ENCODE measurements at places on chromosomes 3 and 15. TPM values are rescaled to one million over a fixed set of nuclear protein-coding genes. Genes with fewer than 3 reads are reported as not detected.

GRCh38 chr3:155481089-155481488, 187.6 kb upstream of the STRIT1 start:
- no peak for DNase-seq

DNA sequence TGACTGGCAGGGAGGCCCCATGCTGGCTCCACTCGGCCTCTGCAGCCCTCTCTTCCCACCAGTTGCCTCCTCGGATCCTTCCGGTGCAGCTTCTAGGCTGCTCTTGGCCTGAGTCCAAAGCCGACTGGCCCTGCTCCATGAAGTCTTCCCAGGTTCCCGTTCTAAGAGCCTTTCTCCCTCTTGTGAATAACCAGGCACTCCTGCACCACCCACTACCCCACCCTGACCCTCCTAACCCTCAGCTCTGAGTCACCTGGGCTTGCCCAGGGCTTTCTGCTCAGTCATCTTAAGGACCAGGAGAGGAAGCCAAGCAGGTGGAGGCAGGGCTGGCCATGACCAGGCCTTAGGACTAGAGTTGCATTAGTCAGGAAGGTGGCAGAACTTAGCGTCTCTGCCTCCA, 28.1 kb upstream of the CNBP start:
- DNase-seq, result no peak

GRCh38 chr3:177362626-177363025, 165.3 kb upstream of the TBL1XR1 start:
- DNase-seq, result no peak

GRCh38 chr3:126102530-126102951, 18.6 kb upstream of the SLC41A3 start:
- no peak for DNase-seq

- DNase-seq, result peak; percentile 77
Measured at GRCh38 chr3:44926921-44927320, 49.1 kb downstream of the ZDHHC3 start.

DNA sequence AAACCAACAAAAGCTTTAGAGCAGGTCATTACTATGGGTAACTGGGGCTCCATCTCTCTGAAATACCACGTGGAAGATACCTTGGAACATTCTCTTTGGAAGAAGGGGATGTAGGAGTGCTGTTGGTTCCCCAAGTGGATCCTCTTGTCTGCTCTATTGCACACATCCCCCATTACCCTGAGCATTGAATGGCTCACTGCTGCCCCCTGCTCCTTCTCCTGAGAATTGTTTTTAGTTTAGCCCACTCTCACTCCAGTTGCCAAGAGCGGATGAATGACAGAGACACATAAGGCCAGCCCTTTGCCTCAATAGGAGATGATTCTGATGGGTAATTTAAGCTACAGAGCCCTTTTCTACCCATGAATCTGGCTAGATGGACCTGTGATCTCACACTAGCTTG, 135.6 kb upstream of the SUCLG2 start:
- DNase-seq, result peak; percentile 62

GRCh38 chr3:190260301-190260700, 61.9 kb downstream of the CLDN1 start:
- no peak for DNase-seq

- DNase-seq, result no peak
Measured at GRCh38 chr3:138042043-138042442, 32.1 kb downstream of the CLDN18 start.

DNA sequence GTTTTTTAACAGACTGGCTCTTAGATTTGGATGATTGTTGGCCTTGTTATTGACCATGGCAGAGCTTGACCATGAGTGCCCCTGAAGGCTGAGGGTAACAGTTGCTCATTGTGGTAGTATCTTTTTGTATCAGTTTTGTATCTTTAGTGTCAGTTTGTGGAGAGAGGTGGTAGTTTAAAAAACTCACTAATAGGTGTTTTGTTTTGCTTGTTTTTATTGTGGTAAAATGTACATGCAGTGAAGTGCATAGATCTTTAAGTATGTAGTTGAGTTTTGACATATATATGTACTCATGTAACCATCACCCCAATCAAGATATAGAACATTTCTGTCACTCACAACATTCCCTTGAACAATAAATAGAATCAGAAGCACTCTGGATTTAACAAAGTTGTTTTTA, 9.8 kb downstream of the GMPS start:
- DNase-seq, result no peak

- no peak for DNase-seq
Measured at GRCh38 chr15:68565726-68566125, 13.1 kb upstream of the CORO2B start.

- no peak for DNase-seq
Measured at GRCh38 chr3:58349792-58350626, 17.3 kb downstream of the PXK start.

DNA sequence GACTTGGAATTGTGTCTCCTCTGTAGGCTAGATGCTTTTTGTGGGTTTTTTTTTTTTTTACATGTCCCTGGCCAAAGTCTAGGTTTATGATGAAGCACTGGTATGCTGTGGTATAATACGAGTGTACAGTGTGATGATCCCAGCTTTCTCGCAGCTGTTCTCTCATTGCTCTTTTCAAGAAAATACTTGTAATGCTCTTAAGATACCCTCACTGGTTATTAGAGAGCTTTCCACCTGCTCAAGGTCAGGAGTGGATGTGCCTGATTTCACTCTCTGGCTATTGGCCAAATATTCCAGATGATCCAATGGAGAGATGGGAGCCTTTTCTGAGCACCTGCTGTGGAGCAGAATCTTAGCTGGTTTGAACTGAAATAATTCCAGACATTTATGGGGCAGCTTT, 215.1 kb downstream of the MYRIP start:
- no peak for DNase-seq

DNA sequence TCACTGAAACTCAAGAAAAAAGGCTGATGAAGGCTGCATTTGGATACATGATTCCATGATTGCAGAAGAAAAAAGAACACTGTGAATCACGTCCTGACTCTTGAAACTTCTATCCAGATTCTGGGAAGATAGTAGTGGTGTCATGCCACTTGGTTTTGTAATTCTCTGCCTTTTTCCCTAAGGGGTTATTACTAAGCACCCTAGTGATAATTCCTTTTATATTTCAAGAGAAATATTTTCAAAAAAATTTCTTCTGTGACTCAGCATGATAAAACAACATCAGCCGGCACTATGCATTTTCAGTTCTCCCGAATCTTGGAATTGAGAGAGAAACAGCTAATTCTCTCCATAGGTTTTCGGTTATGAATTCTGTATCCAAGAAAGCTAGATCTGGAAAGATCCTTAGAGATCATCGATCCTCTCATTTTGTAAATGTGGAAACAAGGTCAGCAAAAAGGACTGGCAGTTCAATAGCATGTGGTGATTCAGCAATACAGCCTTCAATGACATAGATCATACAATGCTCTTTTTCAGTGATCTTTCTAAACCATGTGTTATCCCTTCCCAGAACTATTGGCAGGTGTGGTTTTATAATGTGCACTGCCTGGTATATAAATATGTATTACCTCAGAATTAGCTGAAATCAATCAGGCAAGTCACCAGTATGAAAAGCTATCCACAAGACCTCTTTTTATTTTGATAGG, 42.6 kb upstream of the TP63 start:
- no peak for DNase-seq

GRCh38 chr3:170679190-170679589, 93.3 kb upstream of the SLC7A14 start:
- no peak for DNase-seq

GRCh38 chr15:61410662-61411061, 181.6 kb upstream of the RORA start:
- no peak for DNase-seq

GRCh38 chr15:92889390-92890107, 10.6 kb upstream of the CHD2 start:
- DNase-seq, result no peak

DNA sequence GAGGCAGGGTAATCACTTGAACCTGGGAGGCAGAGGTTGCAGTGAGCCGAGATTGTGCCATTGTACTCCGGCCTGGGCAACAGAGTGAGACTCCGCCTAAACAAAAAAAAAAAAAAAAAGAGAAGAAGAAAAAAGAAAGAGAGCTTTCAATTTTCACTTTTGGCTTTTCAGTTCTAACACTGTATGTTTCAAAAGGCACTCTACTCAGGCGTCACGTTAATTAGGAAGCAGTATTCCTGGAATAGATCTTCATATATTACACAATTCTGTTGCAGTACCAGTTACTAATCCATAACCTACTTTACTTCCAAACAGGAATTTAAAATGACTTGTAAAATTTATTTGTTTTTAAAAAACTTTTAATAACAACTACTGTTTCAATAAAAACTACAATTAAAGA, 131.7 kb upstream of the PLXND1 start:
- DNase-seq, result no peak

DNA sequence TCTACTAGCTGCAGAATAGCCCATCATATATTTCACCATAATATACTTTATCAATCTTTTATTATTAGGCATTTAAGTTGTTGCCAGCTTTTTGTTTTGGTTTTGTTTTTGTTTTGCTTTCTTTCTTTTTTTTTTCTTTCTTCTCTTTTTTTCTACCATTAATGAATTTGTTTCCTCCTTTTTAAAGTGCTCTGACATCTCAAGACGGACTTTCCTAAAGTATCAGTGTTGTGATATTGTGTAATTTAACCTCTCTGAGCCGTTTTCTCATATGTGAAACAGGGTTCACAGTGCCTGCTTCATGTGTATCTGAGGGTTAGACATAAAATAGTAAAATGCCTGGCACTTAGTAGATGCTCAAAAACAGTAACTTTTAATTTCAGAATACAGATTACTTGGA, 109.5 kb upstream of the IL12A start:
- DNase-seq, result no peak

- no peak for DNase-seq
Measured at GRCh38 chr3:8480699-8481098, 20.9 kb upstream of the LMCD1 start.

DNA sequence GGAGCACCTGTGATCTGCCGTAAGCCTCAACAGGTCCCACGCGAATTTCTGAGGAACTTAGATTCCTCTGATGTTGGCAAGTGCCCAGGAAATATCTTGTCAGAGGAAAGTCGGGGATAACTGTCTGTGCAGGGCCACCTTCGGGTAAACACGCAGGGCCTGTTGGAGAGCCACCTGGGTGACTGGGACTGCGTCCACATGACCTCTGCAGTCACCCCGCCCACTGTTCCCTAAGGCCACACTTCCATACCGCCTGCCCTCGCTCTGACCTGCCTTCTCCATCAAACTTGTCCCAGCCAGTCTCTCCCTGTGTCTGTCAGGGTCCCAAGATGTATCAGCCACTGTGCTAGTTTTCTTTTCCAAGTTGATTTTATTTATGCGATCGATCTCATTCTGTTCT, 28.7 kb downstream of the BFSP2 start:
- no peak for DNase-seq

DNA sequence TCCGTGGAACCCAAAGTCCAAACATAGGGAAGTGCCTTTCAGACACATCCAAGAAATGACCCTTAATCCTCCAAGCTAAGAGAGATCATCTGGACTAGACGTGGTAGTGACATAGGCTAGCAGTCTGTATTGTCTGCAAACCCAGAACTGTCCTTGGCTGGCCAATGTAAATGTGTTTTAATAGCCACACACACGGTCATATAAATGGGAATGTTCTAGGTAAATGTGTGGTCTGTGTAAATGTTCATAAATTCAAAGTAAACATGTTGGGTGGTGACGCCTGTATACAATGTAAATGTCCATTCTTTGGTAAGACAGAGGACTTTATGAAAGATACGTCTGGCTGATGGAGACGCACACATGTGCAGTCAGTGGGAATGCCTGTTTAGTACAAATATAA, 16.3 kb upstream of the LINGO1 start:
- DNase-seq, result no peak

GRCh38 chr15:80489030-80489594, 84.9 kb downstream of the ARNT2 start:
- no peak for DNase-seq

GRCh38 chr15:36644191-36644896, 64.9 kb downstream of the CDIN1 start:
- DNase-seq, result no peak

GRCh38 chr15:89482139-89482538, 14.2 kb downstream of the RHCG start:
- no peak for DNase-seq

Gene FMN1
- total RNA-seq, result 0.84 TPM

Gene STX19
- total RNA-seq, result not detected

Gene REC114
- not detected for total RNA-seq

Gene TMEM207
- total RNA-seq, result not detected

Gene ITPKA
- 2.4 TPM for total RNA-seq

Gene SLC12A1
- 0.42 TPM for total RNA-seq

Gene EPHB1
- 0.23 TPM for total RNA-seq

Gene SNRK
- total RNA-seq, result 28.5 TPM

Gene GOLGA8R
- 1.3 TPM for total RNA-seq

Gene TTLL13
- 0.08 TPM for total RNA-seq

Gene STT3B
- 128 TPM for total RNA-seq

Gene GABRB3
- total RNA-seq, result 0.09 TPM

Gene GYG1
- total RNA-seq, result 9.2 TPM

Gene CFAP20DC
- total RNA-seq, result 2.1 TPM

Gene EID1
- 58.7 TPM for total RNA-seq
